NCI-H774 (cell line): ENCODE measurements at places on chromosomes 16 and 17.
A peak's percentile ranks its signal among the peaks of the same experiment; 100 is the strongest.

DNA sequence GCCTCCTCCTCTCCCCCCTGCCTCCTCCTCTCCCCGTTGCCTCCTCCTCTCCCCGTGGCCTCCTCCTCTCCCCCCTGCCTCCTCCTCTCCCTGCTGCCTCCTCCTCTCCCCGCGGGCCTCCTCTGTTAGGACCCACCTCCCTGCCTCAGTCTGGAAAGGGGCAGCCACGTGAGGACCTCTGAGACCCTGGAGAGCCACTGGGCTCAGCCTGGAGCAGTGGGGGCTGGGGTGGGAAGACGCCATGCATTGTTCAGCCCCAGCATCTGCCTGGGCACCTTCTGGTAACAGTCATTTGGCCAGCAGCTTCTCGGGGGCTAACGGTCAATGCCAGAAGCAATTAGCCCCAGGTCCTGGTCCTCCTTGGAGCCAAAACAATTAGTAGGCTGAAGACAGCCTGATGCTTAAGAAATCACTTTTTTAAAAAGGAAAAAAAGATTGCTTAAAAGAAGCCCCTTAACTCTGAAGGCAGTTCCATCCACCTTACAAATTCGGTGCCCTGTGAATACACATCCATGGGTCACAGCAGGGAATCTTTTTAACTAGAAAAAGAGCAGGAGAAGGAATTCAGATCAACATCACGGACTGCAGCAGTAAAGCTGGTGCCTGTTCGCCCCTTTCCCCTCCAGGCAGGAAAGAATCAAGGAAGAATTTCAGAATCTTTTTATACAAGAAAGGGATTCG, 29.8 kb downstream of the NXN start:
- DNase-seq = no peak

GRCh38 chr16:53509906-53510703, 7.1 kb upstream of the AKTIP start:
- peak; percentile 56 for DNase-seq

- no peak for DNase-seq
Observed at GRCh38 chr17:75128694-75129505, 2.6 kb downstream of the NT5C start.

- DNase-seq = no peak
Observed at GRCh38 chr17:77535435-77535834, 394.7 kb downstream of the SEC14L1 start.

GRCh38 chr17:78172249-78173051, 4.1 kb downstream of the SYNGR2 start:
- DNase-seq = no peak

DNA sequence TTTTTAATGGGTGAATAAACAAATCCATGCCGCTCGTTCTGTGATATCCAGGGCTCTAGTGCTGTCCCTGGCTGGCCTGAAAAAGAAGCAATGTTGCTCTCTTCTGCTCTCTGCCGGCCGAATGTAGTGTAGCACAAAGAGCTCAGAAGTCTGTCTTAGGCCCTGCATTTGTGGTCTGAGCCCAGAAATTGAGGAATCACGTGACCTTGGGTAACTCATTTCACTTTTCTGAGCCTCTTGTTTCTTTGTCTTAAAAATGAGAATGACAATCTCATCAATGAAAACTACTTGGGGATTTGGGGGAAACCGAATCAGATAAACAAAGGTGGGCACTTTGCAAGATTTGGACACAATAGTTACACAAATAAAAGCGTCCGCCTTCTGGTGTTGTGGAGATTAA, 381.6 kb upstream of the ASIC2 start:
- peak; percentile 30 for DNase-seq

DNA sequence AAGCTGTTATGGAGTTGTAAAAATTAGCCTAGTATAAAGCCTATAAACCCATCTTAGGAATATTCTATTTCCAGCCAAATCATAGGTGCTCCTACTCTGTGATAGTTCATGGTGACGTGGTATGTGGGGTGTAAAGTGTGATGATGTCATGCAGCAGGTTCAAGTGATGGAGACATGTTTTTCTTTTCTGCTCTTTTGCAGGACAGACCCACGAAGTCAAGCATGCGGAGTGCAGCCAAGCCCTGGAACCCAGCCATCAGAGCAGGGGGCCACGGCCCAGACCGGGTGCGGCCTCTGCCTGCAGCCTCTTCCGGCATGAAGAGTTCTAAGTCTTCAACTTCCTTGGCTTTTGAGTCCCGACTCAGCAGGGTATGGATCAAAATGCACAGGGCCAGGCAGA, 87.3 kb downstream of the SPECC1 start:
- DNase-seq = no peak

- DNase-seq = no peak
Observed at GRCh38 chr17:8470447-8471047, 34.9 kb downstream of the NDEL1 start.

DNA sequence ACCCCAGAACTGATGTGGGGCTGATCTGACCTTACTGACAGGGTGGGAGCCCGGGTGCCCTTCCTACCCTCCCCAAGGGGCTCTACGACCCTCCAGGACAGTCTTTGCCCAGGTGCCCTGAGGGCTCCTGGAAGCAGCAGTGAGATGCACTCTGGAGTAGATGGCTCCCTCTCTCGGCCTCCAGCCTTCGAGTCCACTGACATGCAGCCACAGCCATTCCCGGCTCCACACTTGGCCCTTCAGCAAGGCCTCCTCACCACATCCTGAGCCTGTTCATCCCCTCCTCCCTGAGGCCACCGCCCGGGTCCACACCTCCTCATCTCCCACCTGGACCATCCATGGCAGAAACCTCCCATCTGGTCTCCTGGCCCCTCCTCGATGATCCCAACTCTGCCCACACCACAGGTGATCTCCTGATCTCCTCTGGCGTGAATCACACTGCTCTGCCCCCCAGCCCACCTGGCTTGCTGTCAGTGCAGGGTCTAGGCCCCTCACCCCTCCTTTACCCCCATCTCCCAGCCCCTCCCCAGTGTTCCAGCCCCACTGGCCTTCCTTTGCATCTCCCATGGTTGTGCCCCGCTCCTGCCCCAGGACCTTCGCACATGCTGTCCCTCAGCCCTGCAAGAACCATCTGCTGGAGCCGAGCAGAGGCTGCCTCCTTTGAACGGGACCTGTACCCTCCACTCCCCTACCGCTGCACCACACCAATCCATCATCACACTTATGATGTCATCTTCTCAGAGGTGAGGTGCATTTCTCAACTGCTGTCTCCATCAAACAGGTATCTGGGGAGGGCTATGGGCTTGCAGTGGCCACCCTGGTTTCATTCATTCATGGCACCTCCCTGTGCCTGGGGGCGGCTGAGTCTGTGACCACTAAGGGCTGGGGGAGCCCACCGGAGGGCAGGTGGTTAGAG, 44.7 kb downstream of the SOCS1 start:
- no peak for DNase-seq

GRCh38 chr17:4717791-4718190, 7.4 kb downstream of the ARRB2 start:
- no peak for DNase-seq
